ENCODE measurements at places on chromosomes 4 and X.

DNA sequence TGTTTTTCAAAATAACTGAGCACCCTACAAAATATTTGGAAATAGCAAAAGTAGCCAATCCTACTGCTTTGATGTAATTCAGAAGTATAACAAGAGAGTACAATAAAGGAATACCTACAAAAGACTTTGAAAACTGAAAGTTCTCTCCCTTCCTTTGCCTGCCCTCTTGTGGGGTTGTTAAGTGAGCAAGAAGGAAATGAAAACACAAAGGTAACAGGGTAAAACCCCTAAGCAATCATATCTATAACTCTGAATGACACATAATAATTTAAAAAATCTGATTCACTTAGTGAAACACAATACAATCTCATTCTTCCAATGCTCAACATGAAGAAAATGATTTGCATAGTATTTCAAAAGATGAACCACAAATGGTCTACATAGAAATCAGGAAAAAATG, 98.2 kb downstream of the FRYL start:
- DNase-seq: peak; percentile 46

DNA sequence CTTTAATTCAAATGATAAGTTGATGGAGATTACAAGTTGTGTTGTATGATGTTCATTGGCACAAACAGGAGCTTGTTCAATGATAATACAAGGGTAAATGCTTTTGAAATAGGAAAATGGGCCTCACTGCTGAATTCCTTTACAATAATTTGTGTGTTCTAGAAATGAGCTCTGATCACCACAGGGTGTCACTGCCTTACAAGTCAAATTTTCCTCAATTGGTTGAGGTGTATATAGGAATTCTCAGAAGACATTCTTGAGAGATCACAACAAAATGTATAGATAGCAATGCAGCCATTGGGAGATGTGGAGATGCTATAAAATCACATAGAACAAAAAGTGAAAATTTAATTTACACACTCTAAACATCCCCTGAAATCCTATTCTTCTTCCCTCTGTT, 49.6 kb downstream of the KLF8 start:
- DNase-seq: peak; percentile 15

GRCh38 chrX:72110051-72110875, 21.5 kb downstream of the RTL5 start:
- DNase-seq: no peak

DNA sequence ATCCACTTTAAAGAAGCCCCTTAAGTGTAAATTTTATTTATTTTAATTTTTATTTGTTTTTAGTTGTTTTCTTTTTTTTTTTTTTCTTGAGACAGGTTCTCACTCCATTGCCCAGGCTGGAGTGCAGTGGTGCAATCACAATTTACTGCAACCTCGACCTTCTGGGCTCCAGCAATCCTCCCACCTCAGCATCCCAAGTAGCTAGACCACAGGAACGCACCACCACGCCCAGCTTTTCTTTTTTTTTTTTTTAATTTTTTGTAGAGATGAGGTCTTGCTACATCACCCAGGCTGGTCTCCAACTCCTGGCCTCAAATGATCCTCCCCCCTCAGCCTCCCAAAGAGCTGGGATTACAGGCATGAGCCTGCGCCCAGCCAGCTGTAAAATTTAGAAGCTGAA, 6.0 kb downstream of the SAT1 start:
- no peak for DNase-seq

GRCh38 chr4:74570095-74570494, 125.2 kb downstream of the AREG start:
- DNase-seq: no peak

GRCh38 chr4:158884280-158884679, 115.5 kb downstream of the FNIP2 start:
- DNase-seq: no peak

GRCh38 chr4:879729-880077, 52.4 kb downstream of the GAK start:
- DNase-seq: peak; percentile 9
